Stimulated activated CD8-positive, alpha-beta memory T cell treated with anti-CD3 and anti-CD28 coated beads, Interleukin-4, amount 100 ng/mL, for 4 hours (primary cell): ENCODE measurements at places on chromosomes 2 and 18.

GRCh38 chr2:98565286-98565860 is 42.9 kb downstream of the COA5 start:
- no peak for DNase-seq

- DNase-seq: no peak
Observed at GRCh38 chr18:478681-479080, 21.8 kb downstream of the COLEC12 start.

- no peak for DNase-seq
Observed at GRCh38 chr18:12003894-12004293, 22.6 kb downstream of the IMPA2 start.

DNA sequence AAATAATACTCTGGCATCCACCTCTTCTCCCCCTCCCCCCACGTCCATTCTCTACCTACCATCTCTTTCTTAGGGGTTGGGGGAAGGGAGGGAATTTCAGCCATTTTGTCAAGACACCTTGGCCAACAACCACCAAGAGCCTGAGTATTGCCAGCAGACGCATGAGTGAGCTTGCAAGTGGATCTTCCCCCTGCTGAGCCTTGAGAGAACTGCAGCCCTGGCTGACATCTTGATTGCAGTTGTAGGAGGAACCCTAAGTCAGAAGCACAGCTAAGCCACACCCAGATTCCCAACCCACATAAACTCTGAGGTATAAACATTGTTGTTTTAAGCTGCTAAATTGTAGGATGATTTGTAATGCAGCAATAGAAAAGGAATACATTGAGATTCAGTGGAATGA is 165.6 kb downstream of the TMEFF2 start:
- DNase-seq: no peak

GRCh38 chr2:58110765-58111164 is 64.2 kb downstream of the VRK2 start:
- DNase-seq: no peak

DNA sequence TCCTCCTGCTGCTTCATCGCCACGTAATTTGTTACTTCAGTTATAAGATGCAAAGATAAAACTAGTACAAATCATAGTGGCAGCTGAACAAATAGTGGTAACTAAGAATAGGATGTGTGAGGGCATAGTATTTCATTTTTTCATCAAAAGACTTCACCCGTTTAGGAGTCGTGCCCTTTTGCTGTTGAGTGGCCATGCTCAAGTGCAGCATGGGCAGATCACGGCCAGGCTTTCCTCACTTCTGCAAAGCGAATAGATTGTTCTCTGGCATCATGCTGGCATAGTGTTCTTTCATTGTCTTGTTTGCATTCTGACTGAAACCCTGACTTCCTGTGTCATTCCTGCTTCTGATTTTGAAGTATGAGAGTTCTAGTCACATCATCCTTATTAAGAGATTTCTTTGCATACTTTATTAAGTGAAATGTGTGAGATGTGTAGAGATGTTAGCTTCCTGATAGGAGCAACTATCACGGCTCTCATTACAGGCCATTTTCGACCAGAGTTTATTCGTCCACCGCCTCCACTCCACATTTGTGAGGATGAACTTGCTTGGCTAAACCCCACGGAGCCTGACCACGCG is 11.8 kb downstream of the CNOT11 start:
- no peak for DNase-seq

DNA sequence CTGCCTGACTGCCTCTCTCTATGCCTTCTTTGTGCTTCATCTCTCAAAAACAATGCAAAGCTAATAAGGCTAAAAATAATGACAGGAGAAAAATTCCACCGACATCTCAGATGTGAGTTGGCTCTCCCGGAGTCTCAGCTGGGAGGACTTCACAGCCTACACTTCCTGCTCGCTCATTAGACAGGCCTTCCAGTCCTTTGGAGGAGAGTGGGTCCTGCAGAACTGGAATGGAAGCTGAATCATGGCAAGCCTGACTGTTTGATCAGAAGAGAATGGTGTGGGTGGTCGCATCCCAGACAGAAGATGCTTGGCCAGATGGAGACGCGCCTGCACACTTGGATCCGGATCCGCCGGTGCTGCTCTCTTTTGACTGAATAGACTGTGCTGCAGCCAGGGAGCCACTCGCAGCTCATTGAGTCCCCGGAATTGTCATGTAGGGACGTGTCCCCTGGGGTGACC is 49.7 kb downstream of the TRIB2 start:
- DNase-seq: no peak
